ENCODE measurements at places on chromosomes 5 and 9.

- DNase-seq: peak; percentile 14
Measured at GRCh38 chr5:57082441-57083067, 91.3 kb upstream of the GPBP1 start.

GRCh38 chr5:144328494-144328893 is 157.8 kb downstream of the KCTD16 start:
- no peak for DNase-seq

DNA sequence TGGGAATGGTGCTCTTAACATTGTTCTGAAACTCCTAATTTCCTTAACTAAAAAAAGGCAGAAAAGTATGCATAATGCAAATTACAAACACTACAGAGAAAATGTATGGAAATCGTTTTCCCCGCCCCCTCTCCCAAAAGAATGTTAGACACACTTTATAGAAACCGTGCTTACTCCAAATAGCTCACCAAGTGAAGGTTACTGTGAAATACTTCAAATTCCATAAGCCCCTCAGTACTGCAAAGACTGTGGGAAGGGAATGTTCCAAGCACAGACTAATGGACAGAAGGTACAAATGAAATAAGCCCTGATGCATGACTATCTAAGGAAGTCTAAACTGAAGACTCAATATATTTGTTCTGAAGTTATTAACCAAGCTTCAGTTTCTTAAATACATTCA is 12.5 kb downstream of the MAPKAP1 start:
- DNase-seq: no peak

- no peak for DNase-seq
Measured at GRCh38 chr9:34993502-34994259, 4.1 kb downstream of the DNAJB5 start.

- DNase-seq: no peak
Measured at GRCh38 chr9:114288193-114289091, 34.5 kb upstream of the ORM1 start.

- DNase-seq: no peak
Measured at GRCh38 chr5:172129256-172129910, 58.6 kb downstream of the STK10 start.

GRCh38 chr5:39015743-39016586 is 58.2 kb downstream of the RICTOR start:
- DNase-seq: no peak

- DNase-seq: no peak
Measured at GRCh38 chr9:123074628-123075027, 41.2 kb downstream of the GPR21 start.

GRCh38 chr5:107389130-107389774 is 281.5 kb downstream of the EFNA5 start:
- no peak for DNase-seq

GRCh38 chr9:95373069-95373681 is 55.7 kb upstream of the FANCC start:
- no peak for DNase-seq

GRCh38 chr9:131668439-131669268 is 71.2 kb downstream of the RAPGEF1 start:
- DNase-seq: no peak

- no peak for DNase-seq
Measured at GRCh38 chr9:2354216-2354615, 267.4 kb upstream of the VLDLR start.

DNA sequence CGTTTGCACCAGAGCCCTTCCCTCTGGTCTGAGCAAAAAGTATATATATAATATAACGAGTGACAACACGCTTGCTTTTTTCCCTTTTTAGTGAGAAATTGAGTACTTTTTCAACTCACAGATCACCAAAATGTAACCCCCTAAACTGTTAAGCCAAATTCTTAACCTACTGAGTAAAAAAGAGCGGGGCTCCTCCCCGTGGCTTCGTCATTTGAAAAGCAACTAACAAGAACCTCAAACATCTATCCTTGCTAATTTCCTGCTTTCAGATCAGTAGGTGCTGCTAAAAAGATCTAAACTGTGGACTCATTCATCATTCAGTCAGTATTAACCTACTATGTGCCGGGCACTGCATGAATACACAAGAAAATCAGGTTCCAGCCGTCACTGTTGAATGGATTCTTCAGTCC is 1.0 kb upstream of the PTBP3 start:
- no peak for DNase-seq

GRCh38 chr5:144297081-144297480 is 126.4 kb downstream of the KCTD16 start:
- no peak for DNase-seq

DNA sequence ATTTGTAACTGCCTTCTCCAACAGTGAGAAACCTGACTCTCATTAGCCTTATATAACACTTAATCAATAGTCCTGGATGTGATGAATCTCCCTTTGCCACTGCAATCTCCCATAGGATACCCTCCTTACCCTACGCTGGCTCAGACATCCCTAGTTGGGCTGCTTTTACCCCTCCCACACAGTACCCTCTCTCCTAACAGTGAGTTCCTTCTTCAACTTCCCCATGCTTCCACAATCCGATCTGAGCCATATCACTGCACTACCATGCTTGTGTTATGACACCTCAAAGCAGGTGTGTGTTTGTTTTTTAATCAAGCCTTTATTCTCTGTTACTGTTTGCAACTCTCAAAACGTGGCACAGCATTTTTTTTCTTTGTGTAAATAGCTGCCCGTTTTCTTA is 60.5 kb upstream of the C9orf72 start:
- DNase-seq: no peak

DNA sequence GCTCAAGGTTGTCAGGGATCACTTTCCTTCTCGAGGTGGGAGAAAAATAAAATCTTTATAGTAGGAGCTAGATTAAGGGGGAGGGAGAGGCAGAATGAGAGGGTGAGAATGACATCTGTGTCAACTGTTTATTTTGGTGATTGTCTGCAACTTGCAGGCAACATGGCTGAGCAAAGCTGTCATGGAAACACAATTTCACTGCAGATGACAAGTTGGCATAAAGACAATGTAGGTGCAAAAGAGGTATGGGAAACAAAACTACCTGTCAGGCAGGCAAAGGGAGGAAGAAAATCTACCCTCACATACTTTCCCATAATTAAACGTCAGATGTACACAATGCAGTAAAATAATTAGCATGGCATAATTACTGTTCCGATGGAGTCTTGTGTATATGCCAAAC is 167.4 kb downstream of the SLIT3 start:
- DNase-seq: no peak

DNA sequence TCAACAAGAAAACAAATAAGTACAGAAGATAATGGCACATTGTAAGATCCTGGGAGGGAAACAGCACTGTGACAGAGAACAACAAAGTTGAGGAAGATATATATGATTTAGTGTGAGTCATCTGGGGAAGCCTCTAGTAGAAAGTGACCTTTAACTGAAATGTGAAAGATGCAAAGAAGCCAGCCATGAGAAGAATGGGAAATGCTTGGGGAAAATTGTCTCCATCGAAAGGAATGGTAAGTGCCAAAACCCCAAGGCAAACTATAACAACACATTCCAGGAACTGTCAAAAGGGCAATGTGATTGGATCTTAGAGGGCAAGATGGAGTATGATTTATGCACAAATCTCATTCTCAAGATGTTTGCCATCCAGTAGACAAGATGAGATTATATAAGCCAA is 537.8 kb upstream of the BRINP1 start:
- no peak for DNase-seq

DNA sequence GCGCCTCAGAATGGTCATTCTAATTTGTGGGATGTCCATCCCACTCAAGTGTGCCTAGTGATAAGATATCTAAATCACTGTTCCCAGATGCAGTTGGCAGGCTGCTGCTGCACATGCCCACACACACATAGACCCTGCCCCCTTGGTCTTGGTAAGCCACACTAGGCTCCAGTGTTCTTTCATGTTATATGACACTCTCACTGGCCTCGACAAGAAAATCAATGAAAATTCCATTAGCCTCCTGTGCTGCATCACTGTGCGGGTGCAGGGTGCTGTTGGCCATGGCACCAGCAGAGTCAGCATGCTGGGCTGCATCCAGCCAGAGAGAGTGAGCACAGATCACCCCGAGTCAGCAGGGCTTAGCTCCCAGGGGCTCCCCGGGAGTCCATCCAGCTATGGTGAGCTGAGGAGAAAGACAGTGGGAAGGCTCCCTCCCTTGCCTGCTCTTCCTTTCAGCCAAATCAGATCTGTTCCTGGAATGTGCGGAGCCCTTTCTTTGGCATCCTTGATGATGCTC is 59.9 kb downstream of the ABLIM3 start:
- no peak for DNase-seq

GRCh38 chr9:115593587-115594091 is 475.7 kb upstream of the TNC start:
- peak; percentile 32 for DNase-seq

GRCh38 chr5:38780316-38780715 is 65.5 kb upstream of the OSMR start:
- no peak for DNase-seq

- DNase-seq: no peak
Measured at GRCh38 chr5:140555747-140556312, 1.4 kb downstream of the SRA1 start.

DNA sequence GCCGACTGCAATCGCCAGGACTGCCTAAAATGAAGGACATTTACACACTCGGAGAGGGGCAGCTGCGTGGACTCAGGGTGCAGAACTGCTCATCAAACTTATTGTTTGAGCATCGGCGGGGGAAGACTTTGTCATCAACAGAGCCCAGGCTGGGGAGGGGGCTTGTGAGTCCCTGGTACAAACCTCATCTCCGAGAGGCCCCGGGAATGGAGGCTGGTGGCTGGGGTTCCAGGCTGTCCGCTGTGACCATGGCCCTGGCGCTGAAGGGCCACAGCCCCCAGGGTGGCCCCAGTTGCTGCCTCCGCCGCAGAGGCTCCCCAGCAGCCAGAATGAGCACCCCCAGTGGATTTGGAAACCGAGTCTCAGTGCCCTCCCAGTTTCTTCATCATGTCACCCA is 46.1 kb upstream of the RNU6ATAC start:
- DNase-seq: no peak

DNA sequence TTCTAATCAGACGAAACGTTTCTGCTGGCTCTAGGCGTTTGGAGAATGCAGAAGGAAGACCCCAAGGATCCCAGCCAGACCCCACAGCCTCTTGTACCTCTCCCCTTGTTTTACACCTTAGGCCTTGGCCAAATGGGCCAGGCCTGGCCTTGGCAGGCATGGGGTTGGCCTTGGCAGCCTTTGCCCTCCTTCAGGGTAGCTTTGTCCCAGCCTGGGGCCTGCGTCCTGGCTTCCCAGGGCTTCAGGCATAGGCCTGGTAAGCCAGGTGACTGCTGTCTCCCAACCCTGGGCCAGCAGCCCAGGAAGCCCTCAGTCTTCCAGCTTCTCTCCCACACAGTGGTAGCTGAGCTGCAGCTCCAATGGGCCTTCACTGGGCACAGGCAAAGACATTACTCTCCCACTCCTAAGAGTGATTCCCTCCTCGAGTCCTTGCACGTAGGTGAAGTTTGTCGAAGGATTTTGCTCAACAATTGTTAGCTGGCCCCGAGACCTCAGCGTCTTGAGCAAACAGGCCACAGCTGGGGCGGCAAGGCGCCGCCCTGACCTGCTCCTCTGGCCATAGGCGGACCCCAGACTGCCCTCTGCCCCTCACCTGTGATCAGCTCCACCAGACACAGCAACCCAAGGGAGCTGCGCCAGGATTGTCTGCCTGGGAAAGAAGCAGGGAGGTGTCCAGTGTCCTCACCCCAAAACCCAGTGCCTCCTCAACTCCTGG is 1.1 kb upstream of the PITX1 start:
- DNase-seq: no peak

GRCh38 chr5:20331826-20332225 is 343.8 kb upstream of the CDH18 start:
- no peak for DNase-seq

GRCh38 chr5:17944046-17944445 is 309.8 kb downstream of the TAF11L14 start:
- no peak for DNase-seq

GRCh38 chr5:159179529-159180305 is 29.6 kb downstream of the RNF145 start:
- DNase-seq: no peak

DNA sequence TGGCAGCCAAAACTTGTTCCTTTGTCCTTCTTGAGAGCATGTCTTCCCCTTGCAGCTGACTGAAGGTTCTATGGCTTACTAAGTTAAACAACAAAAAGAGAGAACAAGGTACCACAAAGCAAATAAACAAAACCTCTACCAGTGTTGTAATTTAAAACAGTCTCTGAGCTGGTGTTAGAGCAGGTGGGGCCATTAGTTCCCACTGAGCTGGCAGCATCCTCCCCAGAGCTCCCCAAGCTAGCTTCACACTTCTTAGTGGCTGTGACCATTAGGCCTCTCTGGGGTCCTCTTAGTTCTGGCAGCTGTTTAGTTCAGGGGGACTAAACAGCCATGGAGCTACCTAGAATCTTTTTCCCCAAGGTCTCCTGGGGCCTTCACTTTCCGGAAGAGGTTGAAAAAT is 128.6 kb upstream of the ELL2 start:
- DNase-seq: no peak

GRCh38 chr5:93107805-93108520 is 473.1 kb downstream of the NR2F1-AS1 start:
- no peak for DNase-seq

DNA sequence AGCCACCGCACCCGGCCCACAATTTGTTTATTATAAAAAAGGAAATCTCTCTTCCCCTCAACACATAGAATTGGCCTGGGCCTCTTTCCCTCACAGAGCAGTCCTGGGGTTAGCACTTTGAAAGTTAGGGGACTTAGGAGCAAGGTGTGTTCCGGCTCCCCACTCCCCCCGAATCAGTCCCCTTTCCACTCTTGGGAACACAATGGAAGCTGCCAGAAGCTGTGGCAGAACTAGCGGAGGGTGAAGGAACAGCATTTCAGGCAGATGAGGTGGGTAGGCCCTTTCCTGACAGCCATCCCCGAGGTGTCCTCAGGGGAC is 16.4 kb upstream of the C5orf47 start:
- no peak for DNase-seq

DNA sequence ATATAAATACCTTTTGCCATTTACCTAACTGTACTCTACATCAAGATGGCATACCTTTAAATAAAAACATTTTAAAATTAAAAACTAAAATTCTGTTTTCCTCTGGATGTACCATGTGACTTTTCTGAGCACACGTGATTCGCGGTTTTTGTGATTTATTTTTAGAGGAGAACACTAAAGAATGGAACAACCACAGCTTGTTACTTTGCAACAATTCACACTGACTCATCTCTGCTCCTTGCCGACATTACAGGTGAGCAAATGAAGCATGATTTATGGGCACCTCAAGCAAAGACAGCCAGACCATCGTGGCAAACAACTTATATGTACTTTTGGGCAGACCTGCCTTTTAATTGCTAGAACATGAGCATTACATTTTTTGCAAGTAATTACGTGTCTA is 61.3 kb downstream of the GDA start:
- DNase-seq: no peak

Measured in HEK293T (cell line).